ENCODE measurements at places on chromosomes 12 and 14. TPM values are rescaled to one million over a fixed set of nuclear protein-coding genes. Genes with fewer than 3 reads are reported as not detected.

DNA sequence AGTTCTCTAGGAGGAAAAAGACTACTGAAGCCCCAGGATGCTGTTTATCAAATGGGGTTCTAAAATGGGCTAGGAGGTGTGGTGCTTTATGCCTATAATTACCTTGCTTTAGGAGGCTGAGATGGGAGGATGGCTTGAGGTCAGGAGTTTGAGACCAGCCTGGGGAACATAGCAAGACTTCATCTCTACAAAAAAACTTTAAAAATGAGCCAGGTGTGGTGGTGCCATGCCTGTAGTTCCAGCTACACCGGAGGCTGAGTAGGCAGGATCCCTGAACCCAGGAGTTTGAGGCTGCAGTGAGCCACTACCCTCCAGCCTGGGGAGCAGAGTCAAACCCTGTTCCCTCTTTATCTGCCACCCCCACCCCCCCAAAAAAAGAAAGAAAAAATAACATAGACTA, 23.3 kb upstream of the SLC2A3 start:
- DNase-seq, result no peak

DNA sequence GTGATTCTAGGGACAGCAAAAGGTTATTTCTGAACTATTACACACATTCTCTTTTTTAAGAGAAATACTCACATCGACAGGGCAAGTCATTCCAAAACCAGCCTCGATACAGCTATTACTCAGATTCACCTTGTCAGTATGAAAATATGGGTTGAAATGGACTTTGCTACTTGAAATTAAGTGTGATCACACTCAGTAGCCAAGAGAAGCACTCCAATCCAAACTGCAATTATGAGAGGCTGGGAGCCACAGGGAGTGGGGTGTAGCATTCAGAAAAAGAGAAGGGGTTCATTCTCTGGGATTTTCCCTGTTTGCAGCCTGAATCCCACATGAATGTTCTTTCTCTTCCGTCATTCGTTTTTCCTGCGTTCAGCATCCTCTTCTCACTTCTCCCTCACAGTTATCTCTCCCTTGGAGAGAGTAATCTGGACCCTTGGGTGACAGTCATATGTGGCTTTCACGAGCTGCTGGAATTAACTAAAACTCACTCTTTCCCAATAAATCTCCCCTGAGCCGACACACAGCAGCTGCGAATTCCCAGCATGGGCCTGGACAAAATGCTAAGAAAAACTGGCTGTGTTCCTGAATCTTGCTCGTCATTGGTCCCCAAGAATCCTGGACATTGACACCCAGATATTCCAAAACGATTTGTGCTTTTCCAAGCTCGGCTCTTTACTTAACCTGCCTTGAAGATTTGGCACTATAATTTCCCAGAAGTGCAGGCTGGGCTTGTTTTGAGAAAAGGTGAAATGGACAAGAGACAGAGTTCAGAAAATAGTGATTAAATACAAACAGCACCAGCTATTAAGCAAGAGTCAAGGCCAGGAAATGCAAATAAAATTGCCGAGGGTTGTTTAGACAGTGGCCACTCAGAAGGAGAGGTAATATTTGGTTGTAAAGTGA, 199.5 kb upstream of the PLEKHG7 start:
- no peak for DNase-seq

DNA sequence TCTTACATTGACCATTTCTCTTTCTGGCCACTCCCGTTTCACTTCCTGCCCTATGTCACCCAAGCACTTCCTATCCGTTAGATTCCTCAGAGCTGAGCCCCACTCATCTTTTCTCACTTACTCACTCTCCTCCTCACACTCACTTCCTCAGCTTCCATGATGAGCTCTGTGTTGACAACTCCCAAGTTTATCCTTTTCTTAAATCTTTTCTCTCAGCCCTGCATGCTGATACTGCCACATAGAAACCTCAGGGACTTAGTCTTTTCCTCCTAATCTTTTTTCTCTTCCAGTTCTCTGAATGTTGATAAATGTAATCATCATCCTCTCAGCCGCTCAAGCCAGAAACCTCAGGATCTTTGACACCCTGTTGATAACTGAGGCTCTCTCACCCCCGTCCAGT, 99.6 kb downstream of the ANO6 start:
- DNase-seq, result no peak

GRCh38 chr12:68499616-68500015, 111.1 kb upstream of the RAP1B start:
- DNase-seq, result no peak

DNA sequence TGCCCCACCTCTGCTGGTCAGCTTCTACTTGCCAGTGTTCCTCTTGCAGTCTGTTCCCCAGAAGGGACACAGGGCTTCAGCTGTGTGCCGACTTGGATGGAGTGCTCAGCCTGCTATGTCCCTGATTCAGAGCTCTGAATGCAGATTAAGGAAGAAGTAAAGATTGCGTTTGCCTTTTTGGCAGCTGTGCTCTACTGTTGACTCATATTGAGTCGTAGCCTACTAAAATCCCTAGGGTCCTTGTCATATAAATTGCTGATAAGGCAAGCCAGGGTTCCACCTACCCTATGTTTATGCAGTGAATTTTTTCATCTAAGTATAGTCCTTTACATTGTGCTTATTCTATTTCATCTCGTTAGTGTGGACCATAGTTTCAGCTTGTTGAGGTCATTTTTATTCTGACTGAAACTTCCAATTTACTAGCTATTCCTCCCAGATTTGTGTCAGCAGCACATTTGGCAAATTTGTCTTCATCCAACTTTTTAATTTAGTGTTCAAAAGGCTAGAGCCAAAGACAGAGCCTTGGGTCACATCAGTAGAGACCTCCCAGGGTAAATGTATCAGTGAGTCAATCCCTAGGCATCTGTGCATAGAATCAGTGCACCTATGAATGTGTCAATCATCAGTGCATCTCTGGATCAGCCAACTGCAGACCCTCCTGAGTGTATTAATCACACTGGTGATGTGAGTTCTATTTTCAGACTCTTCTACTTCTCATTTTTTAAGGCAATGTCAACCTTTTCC, 31.9 kb downstream of the CACNA1C start:
- no peak for DNase-seq

Gene NCAPD2
- total RNA-seq, result 24.0 TPM

DNA sequence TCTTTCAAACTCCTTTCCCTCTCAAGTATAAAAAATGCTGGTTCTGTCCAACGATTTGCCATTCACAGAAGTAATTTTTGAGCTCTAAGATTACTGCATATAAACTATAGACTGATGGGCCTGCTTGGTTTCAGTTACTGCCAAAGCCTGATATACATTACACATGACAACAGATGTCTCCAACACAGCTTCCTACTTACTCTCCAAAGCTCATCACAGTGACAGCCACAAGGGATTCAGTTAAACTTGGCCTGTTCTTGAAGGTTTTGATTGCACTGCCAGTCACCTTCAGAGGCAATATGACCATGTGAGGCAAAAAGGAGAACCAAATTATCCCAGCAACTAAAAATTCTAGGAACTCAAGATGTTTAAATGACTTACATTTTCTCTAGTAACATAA, 30.1 kb downstream of the STXBP6 start:
- DNase-seq, result no peak

DNA sequence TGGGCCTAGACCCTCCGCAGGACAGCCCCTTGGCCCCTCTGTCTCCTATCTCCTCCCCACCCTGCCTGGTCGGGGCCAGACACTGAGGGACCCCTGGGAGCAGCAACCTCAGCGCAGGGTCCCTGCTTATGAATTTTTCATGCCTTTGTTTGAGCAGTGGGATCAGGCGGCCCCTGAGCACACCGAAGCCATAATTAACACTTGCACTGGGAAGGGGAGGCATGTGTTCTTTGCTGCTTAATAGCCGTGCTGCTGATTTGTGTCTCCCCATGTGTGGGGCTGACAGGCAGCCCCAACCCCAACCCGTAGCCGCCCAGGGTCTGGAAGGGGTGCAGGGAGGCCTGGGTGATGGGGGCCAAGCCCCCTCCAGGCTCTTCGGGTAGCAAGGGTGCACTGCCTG, 52.7 kb downstream of the FBRSL1 start:
- DNase-seq, result no peak

DNA sequence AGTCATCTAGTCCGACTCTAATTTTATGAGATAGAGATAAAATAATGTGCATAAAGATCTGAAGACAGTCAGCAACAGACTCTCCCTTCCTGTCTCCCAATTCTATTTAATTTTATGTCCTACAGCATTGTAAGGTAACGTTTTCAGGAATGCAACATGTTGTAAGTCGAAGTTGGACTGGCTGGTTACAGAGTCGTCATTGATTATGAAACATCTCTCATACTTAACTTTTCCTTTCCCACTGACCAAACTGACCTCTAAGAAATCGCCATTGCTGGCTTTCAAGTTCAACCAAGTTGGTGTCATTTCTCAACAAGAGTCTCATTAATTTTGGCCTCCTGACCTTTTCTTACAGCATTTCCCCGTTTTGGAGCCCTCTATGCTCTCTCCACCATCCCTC, 4.9 kb upstream of the RIC8B start:
- no peak for DNase-seq

DNA sequence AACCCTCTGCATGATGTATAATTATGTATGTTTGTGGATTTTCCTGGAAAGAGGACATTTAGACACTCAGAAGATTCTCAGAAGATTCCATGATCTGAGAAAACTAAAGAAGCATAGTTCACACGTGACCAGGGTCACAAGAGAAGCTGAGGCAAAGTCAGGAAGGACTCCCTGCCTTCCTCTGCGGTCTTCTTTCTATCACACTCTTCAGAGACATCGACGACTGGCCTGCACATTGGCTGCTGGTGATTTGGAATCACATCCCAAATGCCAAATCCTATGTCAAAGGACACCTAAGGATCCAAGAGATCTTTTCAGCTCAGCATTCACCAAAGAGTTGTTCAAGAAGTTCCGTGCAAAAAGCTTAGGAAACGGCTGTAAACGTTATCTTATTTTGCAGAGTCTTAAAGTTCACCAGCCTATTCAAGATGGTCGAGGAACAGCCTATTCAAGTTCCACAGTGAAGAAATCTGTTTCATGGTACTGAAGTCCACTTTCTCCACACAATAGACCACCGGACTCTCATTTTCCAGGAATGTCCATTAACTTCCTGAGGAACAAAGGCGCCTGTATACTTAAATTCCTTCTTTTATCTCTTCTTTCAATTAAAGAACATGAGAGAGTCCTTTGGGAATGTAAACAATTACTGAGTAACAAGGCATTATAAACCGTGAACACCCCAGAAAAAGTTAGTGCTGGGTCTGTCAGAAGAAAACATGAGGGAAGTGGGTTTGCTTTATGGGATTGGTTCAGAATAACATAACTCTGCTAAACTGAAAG, 42.1 kb downstream of the IGF1 start:
- DNase-seq, result no peak

Gene ZBTB1
- total RNA-seq, result 51.1 TPM

- no peak for DNase-seq
These were observed 39.6 kb downstream of the GUCY2C start for GRCh38 chr12:14656846-14657245.

Gene CYP46A1
- total RNA-seq, result 2.2 TPM

Gene BIN2
- 5.0 TPM for total RNA-seq

GRCh38 chr12:89470741-89471509, 53.7 kb downstream of the GALNT4 start:
- no peak for DNase-seq

GRCh38 chr12:2057041-2057794, 4.4 kb downstream of the CACNA1C start:
- no peak for DNase-seq

DNA sequence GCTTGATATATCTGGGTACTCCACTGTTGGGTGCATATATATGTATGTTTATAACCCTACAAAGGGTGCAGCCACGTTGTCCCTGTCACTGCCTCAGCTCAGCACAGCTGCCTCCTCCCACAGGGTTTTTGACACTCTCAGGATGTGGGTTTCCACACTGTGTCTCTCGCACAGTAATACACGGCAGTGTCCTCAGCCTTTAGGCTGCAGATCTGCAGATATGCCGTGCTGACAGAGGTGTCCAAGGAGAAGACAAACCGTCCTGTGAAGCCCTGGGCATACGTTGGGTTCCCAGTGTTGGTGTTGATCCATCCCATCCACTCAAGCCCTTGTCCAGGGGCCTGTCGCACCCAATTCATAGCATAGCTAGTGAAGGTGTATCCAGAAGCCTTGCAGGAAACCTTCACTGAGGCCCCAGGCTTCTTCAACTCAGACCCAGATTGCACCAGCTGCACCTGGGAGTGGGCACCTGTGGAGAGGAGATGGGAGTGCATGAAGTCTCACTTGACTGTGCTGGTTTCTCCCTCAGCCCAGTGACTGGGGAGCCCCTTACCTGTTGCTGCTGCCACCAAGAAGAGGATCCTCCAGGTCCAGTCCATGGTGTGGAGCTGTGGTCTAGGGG, 498.7 kb downstream of the TMEM121 start:
- no peak for DNase-seq

GRCh38 chr12:116148844-116149243, 128.6 kb downstream of the MED13L start:
- DNase-seq, result no peak

DNA sequence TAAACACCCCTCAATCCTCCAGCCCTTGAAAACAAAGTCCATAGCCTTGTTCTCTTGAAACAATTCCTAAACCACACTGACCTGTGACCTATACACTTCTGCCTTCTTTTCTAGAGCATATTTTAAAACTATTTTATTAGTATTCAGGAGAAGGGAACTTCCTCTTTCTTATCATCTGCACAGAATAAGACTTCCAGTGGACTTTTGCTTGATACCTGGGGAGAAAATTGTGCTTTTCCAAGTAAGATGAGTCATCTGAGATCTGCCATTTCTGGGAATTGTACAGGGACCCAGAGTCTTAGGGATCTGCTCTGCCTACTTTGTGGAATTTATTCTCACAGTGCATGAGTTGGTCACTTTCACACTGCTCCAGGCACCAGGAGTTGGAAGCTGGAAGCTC, 10.5 kb upstream of the WNT5B start:
- DNase-seq, result no peak

Gene ESPL1
- 2.3 TPM for total RNA-seq

DNA sequence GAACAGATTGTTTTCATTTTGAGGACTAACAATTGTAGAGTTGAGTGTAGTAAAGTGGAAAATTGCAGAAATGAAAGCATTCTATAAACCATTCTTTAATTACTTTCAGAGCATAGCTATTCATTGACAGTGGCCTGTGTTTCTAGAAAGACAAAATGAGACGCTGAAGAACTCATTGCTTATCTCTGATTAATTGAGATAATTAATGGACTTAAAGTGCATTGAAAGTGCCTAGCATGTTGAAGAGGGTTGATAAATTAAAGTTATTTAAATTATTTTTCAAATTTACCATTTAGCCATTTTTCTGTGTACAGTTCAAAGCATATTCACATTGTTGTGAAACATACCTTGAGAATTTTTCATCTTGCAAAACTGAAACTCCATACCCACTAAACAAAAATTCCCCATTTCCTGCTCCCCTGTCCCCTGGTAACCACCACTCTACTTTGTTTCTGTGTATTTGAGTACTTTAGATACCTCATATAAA, 57.4 kb downstream of the DAAM1 start:
- DNase-seq, result no peak

Measured in ureter (tissue), 1 donor.